ENCODE measurements at places on chromosomes 7 and 10.

DNA sequence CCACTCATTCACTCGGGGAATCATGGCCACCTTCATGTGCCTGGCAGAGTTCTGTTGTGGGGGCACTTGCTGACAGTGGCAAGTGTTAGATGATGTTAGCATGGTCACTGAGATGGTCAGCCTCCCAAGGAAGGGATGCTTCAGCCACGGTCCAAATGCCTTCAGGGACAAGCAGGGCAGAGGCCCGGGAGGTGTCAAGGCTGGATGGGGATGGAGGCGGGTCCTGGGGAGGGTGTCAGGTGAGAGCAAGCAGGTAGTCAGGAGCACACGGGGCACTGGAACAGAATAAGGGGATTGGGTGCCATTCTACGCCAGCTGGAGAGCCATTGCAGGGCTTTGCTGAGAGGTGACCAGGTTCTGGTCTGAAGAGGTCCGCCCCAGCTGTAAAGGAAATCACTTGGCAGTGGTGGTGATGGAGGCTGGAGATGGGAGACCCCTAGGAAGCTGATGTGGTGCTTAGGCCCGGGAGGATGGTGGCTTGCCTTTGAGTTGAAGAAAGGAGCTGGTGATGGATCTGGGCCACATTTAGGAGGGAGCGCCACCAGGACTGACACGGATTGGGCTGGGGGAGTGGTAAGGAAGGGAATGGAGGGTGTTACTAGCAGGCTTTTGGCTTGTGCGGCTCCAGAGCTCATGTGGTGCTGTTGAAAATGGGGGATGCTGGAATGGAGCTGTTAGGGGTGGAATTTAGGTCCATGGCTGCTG is 24.1 kb downstream of the AGAP3 start:
- DNase-seq, result no peak

DNA sequence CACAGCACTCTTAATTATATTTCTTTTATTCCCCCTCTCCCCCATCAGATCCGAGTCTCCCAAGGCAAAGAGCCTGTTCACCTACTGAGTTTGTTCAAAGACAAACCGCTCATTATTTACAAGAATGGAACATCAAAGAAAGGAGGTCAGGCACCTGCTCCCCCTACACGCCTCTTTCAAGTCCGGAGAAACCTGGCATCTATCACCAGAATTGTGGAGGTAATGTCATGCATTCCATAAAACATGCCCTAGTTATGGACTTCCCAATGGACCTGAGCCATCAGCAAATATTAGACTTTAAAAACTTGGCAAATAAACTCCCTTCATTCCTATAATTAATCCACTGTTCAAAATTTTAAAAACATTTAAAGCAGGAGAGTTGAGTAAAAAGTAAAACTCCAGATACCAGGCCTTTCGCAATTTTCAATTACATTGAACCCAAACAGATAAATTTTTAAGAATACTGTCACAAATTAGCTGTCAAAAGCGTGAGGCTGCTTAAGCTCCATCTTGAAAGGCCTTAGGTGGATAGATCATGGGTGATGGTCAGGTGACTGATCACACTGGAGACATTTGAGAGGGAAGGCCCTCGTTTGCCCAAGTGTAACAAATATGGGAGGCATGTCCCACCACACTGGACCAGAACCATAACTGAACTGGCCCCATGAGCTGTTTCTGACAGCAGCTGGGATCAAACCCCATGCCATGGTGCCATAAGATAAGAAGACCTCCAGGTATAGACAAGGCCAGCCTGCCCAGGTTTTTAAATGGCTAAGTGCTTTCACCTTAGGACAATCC is 46.9 kb upstream of the ARL4A start:
- DNase-seq, result no peak

- peak; percentile 72 for DNase-seq
Observed at GRCh38 chr7:48298779-48299178, 127.5 kb downstream of the ABCA13 start.

- no peak for DNase-seq
Observed at GRCh38 chr10:21212348-21212747, 313.1 kb downstream of the SKIDA1 start.

GRCh38 chr7:44148166-44148565 is 7.0 kb upstream of the MYL7 start:
- no peak for DNase-seq

DNA sequence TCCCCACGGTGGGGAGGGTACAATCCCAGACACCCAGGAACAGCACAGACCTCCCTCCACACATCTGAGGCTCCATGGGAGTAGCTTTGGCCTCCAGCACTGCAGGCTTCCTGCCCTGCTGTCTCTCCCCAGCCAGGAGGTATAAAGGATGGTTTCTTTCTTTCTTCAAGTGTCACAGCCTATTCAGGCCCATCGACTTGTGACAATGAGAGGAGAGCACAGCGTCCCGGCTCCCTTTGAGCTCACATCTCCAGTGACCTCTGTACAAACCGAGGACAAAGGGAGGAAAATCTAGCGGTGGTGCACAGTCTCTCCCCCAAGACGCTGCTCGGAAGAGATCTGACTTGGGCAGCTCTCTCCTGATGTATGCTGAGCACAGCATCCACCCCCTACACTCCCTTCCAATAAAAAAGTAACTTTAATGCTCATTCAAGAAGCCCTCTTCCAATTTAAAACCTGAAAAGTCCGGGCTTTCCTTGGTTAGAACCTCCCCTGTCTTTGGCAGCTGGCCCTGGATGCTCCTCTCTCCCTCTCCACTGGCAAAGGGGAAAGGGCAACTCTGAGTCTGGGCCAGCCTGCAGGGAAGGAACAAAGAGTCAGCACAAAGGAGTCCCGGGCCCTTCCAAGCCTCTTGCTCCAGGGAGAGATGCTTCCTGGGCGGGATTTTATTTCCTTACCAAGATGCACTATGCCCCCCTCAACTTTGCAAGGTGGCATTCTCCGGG is 18.0 kb downstream of the CHST15 start:
- DNase-seq, result no peak

- DNase-seq, result no peak
Observed at GRCh38 chr10:9796564-9796963, 1221.1 kb upstream of the CELF2 start.

GRCh38 chr7:11427686-11428273 is 404.2 kb downstream of the THSD7A start:
- DNase-seq, result peak; percentile 62

GRCh38 chr10:78071140-78071856 is 37.6 kb downstream of the RPS24 start:
- DNase-seq, result no peak

- no peak for DNase-seq
Observed at GRCh38 chr7:34354011-34354410, 304.0 kb upstream of the NPSR1 start.

DNA sequence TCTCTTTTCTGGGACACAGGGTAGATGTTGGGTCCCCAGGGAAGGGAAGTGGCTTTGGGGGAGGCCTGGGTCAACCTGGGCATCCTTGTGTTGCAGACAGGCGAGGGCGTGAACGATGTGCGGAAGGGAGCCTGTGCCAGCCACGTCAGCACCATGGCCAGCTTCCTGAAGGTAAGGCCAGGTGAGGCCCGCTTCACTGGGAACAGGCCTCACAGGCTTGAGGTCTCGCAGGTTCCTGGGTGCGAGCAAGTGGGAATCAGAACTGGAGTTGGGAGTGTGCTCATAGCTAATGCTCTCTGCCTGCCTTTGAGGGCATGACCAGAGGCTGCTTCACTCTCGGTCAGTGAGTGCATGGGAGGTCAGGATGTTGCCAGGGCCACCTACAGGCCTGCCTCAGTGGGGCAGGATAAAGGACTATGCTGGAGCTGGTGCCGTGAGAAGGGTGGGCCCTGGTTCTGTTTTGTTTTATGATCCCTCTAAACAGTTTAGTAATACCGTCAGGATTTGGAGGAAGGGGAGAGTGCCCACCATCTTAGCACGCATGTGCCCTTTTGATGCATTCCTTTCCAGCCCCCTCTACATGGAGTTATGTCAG is 8.4 kb downstream of the DBNL start:
- DNase-seq, result no peak

DNA sequence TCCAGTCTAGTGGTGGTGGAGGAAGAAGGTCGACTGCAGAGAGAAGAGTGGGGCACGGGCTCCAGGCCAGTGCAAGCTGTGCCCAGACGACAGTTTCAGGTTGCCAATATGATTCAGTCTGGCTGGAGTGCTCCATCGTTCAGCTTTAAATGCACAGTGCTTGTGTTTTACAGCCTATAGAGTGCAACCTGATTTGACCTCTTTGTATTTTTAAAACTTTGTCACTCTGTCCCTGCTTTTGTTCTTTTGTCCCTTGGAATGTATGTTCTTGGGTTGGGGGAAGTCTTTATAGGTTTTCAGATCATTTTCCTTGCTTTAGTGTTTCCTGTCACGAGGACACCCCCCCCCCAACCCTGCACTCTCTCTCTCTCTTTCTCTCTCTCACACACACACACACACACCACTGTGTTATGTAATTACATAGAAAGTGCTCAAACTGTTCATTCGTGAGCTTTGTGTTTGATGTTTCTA is 198.0 kb downstream of the CAMK1D start:
- DNase-seq, result no peak

DNA sequence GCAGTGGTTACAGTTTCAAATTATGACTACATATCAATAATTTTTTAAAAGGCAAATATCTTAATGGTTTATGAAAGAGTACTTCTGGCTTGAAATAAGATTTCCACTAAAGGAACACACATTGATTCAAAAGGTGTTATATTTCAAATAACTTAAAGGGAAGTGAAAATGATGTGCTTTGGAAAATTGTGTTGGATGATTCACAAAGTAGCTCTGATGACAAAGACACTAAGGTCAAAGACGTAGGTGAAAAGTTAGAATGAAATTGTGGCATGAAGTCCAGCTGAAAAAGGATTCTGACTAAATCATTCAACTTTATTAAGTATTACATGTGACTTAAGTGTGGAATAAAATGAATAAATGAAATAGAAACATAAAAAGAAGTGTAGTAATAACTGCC is 20.8 kb upstream of the OR2A5 start:
- no peak for DNase-seq

Data from fibroblast of skin of abdomen (primary cell).